Activated CD8-positive, alpha-beta T cell treated with anti-CD3 and anti-CD28 coated beads for 36 hours (primary cell): ENCODE measurements at places on chromosomes 2 and 18. TPM values are rescaled to one million over a fixed set of nuclear protein-coding genes. Genes with fewer than 3 reads are reported as not detected.

DNA sequence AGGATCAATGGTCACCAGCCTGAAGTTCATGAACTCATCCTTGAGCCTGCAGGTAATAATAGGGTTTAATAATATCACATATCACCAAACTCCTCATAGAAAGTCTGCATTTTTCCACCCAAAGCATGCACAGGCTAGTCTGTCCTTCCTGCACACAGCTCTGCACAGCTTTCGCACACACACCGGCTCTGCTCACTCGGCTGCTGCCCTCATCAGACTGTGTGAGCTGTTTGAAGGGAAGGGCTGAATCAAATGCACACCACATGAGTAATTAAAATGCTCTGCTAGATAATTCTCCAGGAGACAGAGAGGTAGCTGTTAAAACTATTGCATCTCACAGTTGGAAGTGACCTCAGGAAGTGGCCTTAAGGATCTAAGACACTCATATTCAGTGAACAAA, 108.4 kb upstream of the YPEL5 start:
- H3K4me1 ChIP-seq: no peaks in the 10 kb centered on the region
- no peak for DNase-seq
- no peak overlapping the region for H3K4me3 ChIP-seq
- no peaks in the 10 kb centered on the region for H3K36me3 ChIP-seq
- H3K27me3 ChIP-seq: peaks cover 4% of the 10 kb centered on the region

GRCh38 chr18:10201659-10202058, 252.8 kb upstream of the APCDD1 start:
- H3K27me3 ChIP-seq: no peaks in the 10 kb centered on the region
- no peaks in the 10 kb centered on the region for H3K36me3 ChIP-seq
- H3K4me3 ChIP-seq: no peak overlapping the region
- DNase-seq: no peak
- no peaks in the 10 kb centered on the region for H3K4me1 ChIP-seq

- no peaks in the 10 kb centered on the region for H3K36me3 ChIP-seq
- DNase-seq: no peak
- no peak overlapping the region for H3K4me3 ChIP-seq
Measured at GRCh38 chr2:70201831-70202230, 11.0 kb upstream of the C2orf42 start.

DNA sequence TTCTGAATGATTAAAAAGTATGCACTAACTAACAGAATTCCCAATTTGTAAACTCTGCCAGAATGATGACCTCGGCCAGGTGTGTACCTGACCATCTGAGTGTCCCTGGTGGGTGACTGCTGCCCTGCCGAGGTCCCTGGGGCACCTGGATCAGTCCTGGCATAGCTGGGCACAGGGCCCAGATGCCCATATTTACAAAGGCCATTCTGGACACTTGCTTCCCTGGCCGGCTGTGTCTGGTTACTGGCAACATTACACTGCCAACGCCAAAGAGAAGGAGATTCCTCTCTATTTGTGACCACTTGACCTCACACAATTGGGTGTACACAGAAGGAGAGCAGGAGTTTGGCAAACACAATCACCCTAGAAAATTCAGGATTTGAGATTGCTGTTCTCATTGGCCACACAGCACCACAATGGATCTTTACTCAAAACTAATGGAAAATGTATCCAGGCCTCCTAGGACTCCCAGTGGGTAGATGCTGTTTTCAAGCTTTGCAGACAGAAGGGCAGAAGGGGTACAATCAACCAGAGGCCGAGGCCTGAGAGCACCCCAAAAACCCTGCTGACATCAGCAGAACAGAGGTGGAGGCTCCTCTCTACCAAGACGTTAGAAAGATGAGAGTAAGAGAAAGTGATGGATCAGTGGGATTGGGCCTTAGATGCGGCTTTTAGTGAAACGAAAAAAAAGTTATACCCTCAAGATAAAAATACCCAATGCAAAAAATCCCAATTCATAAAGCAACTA, 58.3 kb upstream of the PXDN start:
- no peaks in the 10 kb centered on the region for H3K27me3 ChIP-seq
- no peaks in the 10 kb centered on the region for H3K4me1 ChIP-seq
- no peak for DNase-seq
- no peaks in the 10 kb centered on the region for H3K36me3 ChIP-seq
- no peak overlapping the region for H3K4me3 ChIP-seq

GRCh38 chr2:161676902-161677496, 52.8 kb downstream of the SLC4A10 start:
- H3K36me3 ChIP-seq: no peaks in the 10 kb centered on the region
- peaks cover 4% of the 10 kb centered on the region for H3K27me3 ChIP-seq
- no peaks in the 10 kb centered on the region for H3K4me1 ChIP-seq
- no peak overlapping the region for H3K4me3 ChIP-seq
- no peak overlapping the region for H3K27ac ChIP-seq
- no peak for DNase-seq

DNA sequence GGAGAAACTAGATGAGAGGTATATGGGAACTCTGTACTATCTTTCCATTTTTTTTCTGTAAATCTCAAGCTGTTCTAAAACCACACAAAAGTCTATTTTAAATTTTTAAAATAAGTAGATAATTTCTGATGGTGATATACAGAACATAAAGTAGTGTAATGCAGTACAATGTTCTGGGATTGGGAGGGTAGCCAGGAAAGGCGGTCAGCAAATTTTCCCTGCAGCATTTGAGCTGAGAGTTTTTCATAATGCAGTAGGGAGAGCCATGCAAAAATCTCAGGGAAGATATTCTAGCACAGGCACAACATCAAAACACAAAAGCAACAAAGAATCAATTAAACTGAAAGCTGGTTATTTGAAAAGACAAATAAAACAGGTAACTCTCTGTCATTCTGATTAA, 141.5 kb downstream of the NCKAP5 start:
- H3K27me3 ChIP-seq: no peaks in the 10 kb centered on the region
- H3K27ac ChIP-seq: no peak overlapping the region
- H3K36me3 ChIP-seq: no peaks in the 10 kb centered on the region
- H3K4me3 ChIP-seq: no peak overlapping the region

- no peak overlapping the region for H3K27ac ChIP-seq
- H3K4me1 ChIP-seq: no peaks in the 10 kb centered on the region
- no peaks in the 10 kb centered on the region for H3K36me3 ChIP-seq
- peaks cover 3% of the 10 kb centered on the region for H3K27me3 ChIP-seq
Measured at GRCh38 chr2:2950403-2950952, 427.1 kb downstream of the EIPR1 start.

The CFC1 gene
- not detected for total RNA-seq

- DNase-seq: no peak
- H3K27ac ChIP-seq: no peak overlapping the region
- H3K36me3 ChIP-seq: no peaks in the 10 kb centered on the region
Measured at GRCh38 chr2:37532503-37532902, 138.9 kb downstream of the CDC42EP3 start.

DNA sequence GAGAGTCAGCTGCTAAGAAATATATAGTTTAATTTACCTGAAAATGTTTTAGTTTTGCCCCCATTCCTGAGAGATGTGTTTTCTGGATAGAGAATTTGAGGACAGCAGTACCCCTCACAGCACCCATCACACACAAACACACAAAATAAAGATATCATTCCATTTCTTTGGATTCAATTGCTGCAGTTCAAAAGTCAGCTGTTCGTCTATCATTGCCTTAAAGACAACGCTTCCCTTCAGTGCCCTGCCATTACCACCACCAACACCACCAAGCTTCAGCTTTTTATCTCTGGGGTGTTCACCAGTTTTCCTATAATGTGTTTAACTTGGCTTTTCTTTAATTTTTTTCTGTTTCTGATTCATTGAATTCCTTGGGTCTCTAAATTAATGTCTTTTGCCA, 49.7 kb downstream of the RDH14 start:
- H3K4me1 ChIP-seq: no peaks in the 10 kb centered on the region
- no peak overlapping the region for H3K4me3 ChIP-seq
- no peaks in the 10 kb centered on the region for H3K36me3 ChIP-seq
- no peak overlapping the region for H3K27ac ChIP-seq

GRCh38 chr18:46332921-46333341, 228.7 kb downstream of the HAUS1 start:
- no peak overlapping the region for H3K27ac ChIP-seq
- H3K4me3 ChIP-seq: peak overlapping the region; percentile 66
- H3K4me1 ChIP-seq: peaks cover 22% of the 10 kb centered on the region
- peaks cover 58% of the 10 kb centered on the region for H3K27me3 ChIP-seq

GRCh38 chr2:134177351-134177931, 76.4 kb upstream of the MGAT5 start:
- H3K4me3 ChIP-seq: no peak overlapping the region
- H3K4me1 ChIP-seq: peaks cover 74% of the 10 kb centered on the region
- H3K27ac ChIP-seq: peak overlapping the region; percentile 18
- H3K36me3 ChIP-seq: peaks cover 4% of the 10 kb centered on the region
- H3K27me3 ChIP-seq: no peaks in the 10 kb centered on the region
- DNase-seq: no peak

- H3K27me3 ChIP-seq: no peaks in the 10 kb centered on the region
- H3K36me3 ChIP-seq: no peaks in the 10 kb centered on the region
- H3K27ac ChIP-seq: no peak overlapping the region
Measured at GRCh38 chr18:3584897-3585460, 135.0 kb downstream of the TGIF1 start.

- H3K36me3 ChIP-seq: no peaks in the 10 kb centered on the region
- H3K27me3 ChIP-seq: no peaks in the 10 kb centered on the region
- DNase-seq: no peak
- no peak overlapping the region for H3K27ac ChIP-seq
Measured at GRCh38 chr2:209316141-209316540, 107.7 kb upstream of the MAP2 start.

The ANKRD30BL gene
- not detected for total RNA-seq

DNA sequence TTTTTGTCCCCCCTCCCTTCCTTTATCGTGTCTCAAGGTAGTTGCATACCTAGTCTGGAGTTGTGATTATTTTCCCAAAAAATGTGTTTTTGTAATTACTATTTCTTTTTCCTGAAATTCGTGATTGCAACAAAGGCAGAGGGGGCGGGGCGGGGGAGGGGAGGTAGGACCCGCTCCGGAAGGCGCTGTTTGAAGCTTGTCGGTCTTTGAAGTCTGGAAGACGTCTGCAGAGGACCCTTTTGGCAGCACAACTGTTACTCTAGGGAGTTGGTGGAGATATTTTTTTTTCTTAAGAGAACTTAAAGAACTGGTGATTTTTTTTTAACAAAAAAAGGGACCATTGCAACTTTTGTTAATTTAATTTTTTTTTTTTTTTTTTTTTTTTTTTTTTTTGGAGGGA, 2.1 kb downstream of the SOX11 start:
- H3K4me3 ChIP-seq: no peak overlapping the region
- H3K36me3 ChIP-seq: peaks cover 1% of the 10 kb centered on the region
- no peak overlapping the region for H3K27ac ChIP-seq
- DNase-seq: no peak

The SCN9A gene
- not detected for total RNA-seq

DNA sequence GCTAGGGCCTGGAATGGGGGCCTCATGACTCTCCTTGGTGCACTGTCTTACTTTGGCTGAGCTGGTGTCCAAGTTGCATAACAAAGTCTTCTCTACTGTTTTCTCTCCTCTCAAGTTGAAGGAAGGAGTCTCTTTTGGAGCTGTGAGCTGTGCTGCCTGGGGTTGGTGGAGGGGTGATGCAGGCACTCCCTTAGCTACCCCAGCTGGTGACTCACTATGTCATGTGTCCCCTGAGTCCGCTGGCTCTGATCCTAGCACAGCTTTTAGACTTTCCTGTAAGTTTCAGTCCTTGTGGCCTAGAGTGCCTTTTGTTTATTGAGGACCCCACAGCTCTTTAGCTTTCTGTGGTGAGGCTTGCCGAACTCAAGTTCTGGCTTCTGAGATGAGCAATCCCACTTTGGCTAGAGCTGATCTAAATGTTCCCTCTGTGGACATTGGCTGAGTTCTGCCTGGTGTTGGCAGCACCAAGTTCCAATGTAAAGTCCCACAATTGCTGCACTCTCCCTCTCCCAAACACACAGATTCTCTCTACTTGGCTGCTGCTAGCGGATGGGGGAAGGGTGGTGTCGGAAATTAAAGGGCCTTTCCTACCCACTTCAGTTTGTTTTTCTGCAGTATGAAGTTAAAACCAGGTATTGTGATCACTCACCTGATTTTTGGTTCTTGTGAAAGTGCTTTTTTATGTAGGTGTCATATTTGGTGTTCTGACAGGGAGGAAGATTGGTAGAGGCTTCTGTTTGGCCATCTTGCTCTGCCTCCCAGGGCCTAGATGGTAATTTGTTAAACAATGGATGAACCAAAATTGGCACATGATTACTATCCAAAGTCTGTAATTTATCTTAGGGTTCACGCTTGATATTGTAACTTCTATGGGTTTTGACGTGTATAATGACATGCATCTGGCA, 83.2 kb downstream of the COMMD1 start:
- H3K4me1 ChIP-seq: no peaks in the 10 kb centered on the region
- H3K27me3 ChIP-seq: no peaks in the 10 kb centered on the region
- H3K4me3 ChIP-seq: no peak overlapping the region
- H3K36me3 ChIP-seq: peaks cover 3% of the 10 kb centered on the region
- peak; percentile 7 for DNase-seq

DNA sequence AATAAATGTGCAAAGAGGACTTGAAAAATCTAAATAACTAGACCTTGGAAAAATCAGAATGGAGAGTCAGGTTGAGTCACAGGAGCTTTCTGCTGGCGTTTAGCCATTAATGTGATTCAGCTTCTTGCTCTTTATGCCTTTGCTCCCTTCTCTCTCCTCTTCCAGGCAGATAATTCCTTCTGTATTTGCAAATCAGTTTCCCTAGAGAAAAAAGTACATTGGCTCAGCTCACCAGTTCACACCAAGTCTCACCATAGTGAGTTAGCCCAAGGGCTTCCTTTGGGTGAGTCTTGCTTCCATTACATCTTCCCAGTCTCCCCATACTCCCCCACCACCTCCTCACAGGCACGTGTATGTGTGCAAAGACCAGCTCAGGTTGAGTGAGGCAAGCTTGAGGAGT, 73.6 kb downstream of the CYBRD1 start:
- H3K4me1 ChIP-seq: peaks cover 2% of the 10 kb centered on the region
- DNase-seq: no peak
- no peaks in the 10 kb centered on the region for H3K36me3 ChIP-seq
- H3K4me3 ChIP-seq: no peak overlapping the region
- H3K27me3 ChIP-seq: peaks cover 2% of the 10 kb centered on the region

DNA sequence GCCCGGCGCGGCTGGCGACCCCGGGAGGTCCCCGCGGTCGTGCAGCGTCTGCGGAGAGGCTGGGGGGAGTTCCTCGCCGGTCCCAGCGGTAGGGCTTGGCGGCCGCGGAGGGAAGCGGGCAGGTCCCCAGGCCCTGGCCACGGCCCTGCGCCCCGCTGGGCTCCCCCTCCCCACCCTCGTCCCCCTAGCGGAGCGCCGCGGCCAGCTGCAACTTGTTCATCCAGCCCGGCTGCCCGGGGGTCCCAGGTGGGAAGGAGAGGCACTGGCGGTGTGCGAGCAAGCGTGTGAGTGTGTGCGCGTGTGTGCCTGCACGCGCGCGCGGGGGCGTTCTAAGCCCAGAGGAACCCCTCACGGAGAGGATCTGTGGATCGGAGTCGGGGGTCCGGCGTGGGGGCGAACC, 1.3 kb downstream of the PTPRM start:
- peak; percentile 7 for DNase-seq
- H3K27me3 ChIP-seq: peaks cover 42% of the 10 kb centered on the region
- H3K4me1 ChIP-seq: peaks cover 8% of the 10 kb centered on the region
- H3K27ac ChIP-seq: no peak overlapping the region
- H3K4me3 ChIP-seq: peak overlapping the region; percentile 36
- no peaks in the 10 kb centered on the region for H3K36me3 ChIP-seq

GRCh38 chr2:127810156-127810618, 784 bp downstream of the WDR33 start:
- DNase-seq: no peak
- H3K4me1 ChIP-seq: peaks cover 41% of the 10 kb centered on the region
- H3K27ac ChIP-seq: peak overlapping the region; percentile 99
- H3K4me3 ChIP-seq: peak overlapping the region; percentile 85
- H3K36me3 ChIP-seq: peaks cover 21% of the 10 kb centered on the region
- H3K27me3 ChIP-seq: peaks cover 3% of the 10 kb centered on the region
